Vagina (tissue), 2 donors: ENCODE measurements at places on chromosomes 1 and 21.
A peak's percentile ranks its signal among the peaks of the same experiment; 100 is the strongest.

DNA sequence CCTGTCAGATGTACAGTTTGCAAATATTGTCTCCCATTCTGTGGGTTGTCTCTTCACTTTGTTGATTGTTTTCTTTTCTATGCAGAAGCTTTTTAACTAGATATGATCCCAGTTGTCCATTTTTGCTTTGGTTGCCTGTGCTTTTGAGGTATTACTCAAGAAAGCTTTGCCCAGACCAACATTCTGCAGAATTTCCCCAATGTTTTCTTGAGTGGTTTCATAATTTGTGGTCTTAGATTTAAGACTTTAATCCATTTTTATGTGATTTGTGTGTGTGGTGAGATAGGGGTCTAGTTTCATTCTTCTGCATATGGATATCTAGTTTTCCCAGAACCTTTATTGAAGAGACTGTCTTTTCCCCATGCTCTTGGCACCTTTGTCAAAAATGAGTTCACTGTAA lies 116.9 kb downstream of the DUSP10 start:
- DNase-seq: no peak

- DNase-seq: no peak
These were observed 3.0 kb upstream of the DDOST start for GRCh38 chr1:20663969-20664715.

DNA sequence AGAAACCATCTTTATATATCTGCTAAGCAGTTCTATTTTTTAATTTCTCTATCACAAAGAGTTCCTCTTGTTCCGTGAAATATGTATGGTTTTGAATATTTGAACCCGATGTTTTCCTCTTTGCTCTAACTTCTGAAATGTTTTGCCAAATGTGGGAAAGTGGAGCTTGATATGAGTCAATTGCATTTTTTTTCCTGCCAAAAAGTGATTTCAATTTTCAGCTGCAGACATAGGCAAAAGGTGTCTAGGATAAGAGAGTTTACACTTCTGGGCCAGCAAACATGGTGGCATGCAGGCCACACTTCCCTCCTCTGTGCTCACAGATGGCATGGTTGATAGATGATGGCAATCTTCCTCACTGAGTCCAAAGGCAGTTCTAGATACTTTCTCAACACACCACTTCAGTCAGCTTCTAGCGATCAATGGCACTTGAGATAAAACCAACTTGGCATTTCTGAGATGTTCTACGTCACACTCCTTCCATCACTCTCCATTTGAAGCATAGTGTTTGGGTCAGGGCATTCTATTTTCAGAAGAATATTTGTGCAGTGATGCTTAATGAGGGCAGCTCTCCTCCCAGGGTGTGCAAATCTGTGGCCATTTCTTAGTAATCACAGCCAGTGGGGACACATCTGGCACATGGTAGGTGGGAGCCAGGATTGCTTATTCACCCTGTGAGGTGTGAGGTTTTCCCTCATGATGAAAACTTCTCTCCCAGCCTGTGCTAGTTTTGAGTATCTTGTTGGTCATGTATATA lies 54.4 kb upstream of the SCAF4 start:
- no peak for DNase-seq

GRCh38 chr1:201427963-201428362 lies 6.4 kb upstream of the TNNI1 start:
- DNase-seq: no peak

DNA sequence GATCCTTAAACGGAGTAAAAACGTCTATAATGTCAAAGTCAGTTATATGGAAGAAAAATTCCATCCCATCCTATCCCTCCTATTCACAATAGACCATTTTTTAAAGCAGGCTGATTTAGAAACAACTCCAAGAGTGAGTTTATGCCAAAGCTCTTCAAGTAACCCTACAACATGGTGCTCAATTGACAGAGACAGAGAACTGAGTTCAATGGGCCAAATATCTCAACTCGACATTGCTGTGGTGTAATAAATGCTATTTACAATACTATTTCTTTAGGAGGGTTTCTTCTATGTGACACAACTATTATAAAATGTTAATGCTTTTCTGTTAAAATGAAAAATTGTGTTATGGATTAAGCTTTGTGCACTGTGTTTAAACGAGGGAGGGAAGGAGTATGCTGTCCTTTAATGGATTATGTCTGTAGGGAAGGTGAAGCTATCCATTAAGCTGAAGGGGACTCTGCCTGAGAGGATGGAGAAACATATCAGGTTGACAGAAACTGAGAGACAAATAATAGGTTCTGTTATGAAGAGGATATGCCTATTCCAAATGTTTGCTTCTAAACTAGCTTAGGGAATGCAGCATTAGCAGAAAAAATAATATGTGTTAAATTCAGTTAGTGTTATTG lies 362.5 kb upstream of the CHRM3 start:
- no peak for DNase-seq

DNA sequence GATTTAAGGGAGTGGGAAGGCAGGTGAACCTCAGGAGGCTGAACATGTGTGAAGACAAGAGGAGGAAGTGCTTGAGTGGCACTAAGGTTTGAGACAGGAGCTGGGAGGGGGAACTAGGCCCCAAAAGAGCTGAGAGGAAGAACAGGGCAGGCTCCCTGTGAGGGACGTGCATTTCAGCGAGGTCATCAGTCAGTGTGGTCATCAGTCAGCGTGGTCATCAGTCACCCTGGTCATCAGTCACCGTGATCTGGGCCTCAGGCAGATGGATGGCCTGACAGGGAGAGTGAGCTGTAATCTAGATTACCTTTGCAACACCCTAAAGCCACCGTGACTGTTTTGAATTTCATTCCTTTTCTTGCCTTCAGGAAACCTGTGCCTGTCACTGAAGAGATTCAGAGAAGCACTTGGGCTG lies 29.1 kb downstream of the VTCN1 start:
- no peak for DNase-seq

GRCh38 chr1:219322766-219323165 lies 149.1 kb downstream of the LYPLAL1 start:
- no peak for DNase-seq

DNA sequence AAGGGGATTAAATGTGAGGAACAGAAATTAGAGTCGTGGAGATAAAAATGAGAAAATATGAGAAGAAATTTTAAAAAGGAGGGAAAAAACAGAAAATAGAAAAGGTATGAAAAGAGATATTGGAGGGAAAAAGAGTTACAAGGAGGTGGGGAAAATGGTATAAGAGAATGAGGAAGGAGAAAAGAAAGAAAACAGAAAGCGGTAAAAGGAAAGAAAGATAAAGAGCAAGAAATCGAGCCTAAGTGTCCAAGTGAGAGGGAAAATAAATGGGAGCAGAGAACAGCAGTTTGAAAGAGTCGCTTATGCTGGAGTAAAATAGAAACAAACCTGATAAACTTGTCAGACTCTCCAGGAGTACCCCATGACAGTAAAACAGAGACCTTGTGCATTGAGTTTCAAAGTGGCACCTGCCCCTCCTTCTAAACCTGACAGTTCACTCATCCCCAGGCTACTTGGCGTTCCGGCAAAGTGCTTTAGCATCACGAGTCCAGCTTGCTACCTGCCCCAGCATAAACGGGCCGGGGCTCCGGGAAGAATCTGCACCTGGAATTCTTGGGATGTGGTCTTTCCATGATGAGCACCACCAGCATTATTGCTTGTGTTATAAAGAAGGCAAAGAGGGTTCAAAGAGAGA lies 585 bp downstream of the NEGR1 start:
- no peak for DNase-seq

- DNase-seq: no peak
These were observed 70.9 kb upstream of the POU3F1 start for GRCh38 chr1:38117444-38117887.

DNA sequence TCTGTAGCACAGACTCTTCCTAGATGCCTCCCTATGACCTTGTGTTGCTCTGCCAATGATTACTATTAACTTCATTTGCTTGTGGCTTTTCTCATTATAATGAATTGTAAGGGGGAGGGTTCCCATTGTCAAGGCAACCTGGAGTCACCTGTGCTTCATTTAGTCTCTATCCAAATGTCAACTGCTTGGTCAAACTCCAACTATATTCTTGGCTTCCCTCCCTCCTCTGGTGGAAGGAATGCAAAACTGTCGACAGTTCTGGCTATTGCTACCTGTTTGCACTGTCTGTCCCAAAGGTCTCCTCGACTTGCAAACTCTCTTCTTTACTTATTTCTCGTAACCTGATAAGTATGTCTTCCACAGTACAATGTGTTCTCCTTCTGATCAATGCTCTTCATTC lies 100.3 kb downstream of the CACNA1E start:
- DNase-seq: peak; percentile 16

DNA sequence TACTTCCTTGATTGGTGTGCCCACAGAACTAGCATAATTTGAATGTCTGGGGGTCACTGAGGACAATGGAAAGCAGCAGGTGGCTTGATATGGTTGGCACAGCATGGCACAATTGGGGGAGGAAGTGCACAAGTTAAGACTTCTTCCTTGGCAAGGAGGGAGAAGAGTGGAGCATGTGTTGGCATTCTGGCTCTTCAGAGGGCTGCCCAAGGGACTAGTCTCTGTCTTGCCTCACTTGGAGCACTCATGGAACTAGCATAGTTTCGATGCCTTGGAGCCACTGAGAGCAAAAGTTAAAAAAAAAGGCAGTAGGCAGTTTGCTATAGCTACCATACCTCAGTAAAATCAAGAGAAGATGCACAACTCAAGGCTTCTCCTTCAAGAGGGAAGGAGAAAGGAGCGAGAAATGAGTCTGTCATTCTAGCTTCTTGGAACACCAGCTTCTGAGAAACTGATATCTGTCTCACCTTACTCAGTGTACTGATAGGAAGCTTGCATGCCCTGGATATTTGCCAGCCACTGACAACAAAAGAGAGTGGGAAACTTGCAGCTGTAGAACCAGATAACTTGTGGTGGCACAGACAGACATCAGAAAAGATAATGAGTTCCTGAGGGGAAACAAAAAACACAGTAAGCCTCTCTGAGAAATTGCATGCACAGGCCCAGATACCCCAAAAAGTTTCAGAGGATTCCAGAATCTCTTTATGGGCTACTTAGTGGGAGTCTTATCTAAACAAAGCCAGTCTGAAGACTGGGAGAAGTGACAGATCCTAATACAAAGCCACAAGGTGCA lies 207.5 kb upstream of the SAMSN1 start:
- DNase-seq: no peak

- no peak for DNase-seq
These were observed 3.4 kb upstream of the PLEKHM2 start for GRCh38 chr1:15680561-15681348.

- DNase-seq: no peak
These were observed 59.7 kb downstream of the RGL1 start for GRCh38 chr1:183864611-183865010.

- DNase-seq: no peak
These were observed 18.8 kb downstream of the RGS13 start for GRCh38 chr1:192654591-192655251.

DNA sequence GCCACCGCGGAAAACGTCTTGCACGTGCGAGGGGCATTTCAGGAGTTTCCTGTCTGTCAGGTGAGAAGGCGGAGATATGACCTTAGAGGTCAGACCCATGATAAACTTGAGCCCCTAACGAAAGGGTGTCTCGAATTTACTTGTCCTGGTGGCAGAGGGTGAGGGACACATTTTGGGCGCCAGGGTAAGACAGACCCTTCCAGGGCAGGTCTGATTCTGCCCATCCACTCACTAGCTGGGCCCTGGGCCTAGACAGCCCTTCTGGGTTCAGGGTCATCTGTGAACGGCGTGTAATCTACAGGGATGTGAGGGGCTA lies 395 bp upstream of the CSRP1 start:
- DNase-seq: no peak

GRCh38 chr1:20787840-20788795 lies 1.0 kb upstream of the HP1BP3 start:
- DNase-seq: no peak

- DNase-seq: peak; percentile 77
These were observed 251.9 kb downstream of the PTPRU start for GRCh38 chr1:29488086-29488793.

DNA sequence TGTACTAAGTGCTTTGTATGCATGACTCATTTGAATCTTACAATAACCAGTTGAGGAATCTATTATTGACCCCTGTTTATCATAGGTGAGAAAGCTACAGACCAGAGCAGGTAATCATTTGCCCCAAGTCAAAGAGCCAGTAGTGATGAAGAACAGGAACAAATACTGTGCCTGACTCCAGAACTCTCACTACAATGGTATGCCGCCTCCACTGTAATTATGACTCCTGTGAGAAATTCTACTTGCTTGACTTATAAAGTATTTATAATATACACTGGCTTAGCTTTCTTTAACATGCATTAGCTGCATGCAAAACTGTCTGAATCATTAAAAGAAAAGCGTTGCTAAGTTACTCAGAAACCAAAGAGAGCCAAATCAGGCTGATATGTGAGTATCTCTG lies 92.6 kb downstream of the ZNF281 start:
- DNase-seq: no peak

- no peak for DNase-seq
These were observed 4.3 kb downstream of the SERTAD4 start for GRCh38 chr1:210236840-210237409.

DNA sequence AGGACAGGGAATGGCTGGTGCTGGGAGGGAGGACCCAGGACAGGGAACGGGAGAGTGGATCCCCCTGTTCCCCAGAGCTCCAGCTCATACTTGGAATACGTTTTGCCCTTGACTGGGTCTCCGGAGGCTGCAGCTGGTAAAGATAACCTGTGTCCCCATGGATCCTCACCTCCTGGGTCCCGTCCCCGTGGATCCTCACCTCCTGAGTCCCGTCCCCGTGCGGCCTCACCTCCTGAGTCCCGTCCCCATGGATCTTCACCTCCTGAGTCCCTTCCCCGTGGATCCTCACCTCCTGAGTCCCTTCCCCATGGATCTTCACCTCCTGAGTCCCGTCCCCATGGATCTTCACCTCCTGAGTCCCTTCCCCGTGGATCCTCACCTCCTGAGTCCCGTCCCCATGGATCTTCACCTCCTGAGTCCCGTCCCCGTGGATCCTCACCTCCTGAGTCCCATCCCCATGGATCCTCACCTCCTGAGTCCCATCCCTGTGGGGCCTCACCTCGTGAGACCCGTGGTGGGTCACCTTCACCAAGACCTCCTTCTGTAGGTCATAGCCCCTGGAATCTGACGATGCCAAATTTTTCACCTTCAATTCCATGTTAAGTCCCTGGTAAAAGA lies 61.4 kb downstream of the SCCPDH start:
- DNase-seq: no peak

DNA sequence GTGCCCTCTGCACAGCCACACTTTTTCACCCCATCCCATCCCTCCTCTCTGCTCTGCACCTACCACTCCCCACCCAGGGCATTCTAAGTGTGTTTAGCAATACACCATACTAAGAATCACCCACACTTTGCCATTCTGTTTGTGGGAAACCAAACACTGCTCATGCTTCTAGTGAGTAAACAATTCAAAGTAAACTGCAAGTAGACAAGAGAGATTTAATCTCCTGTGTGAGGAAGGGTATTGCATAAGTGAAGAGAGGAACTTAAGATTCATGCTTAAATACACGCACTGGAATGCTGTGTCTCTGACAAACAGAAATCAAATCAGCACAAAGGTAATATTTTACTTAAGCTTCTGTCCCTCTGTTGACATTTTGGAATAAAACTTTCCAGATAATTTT lies 4.8 kb upstream of the EDARADD start:
- DNase-seq: no peak

DNA sequence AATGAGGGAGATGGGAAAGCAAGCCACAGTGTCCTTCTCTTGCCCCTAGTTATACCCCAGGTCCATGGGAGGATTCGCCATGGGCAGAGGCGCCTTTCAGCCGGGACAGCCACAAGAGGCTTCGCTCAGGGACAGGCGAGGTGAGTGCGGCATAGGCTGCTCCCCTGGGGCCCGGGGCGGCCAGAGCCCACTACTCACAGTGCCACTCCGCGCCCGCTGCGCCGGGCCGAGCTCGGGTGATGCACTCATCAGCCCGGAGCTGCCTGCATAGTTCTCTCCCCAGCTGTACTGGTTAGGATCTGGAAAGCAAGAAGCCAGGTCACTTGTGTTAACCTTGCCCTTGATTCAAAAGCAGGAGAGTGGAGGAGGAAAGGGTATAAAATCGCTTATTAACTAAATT lies 8.4 kb downstream of the PANK4 start:
- no peak for DNase-seq
